ENCODE measurements at places on chromosomes 1 and 21.

- H3K27ac ChIP-seq: no peak overlapping the region
- DNase-seq: no peak
- no peaks in the 10 kb centered on the region for H3K36me3 ChIP-seq
- H3K4me1 ChIP-seq: no peaks in the 10 kb centered on the region
- H3K27me3 ChIP-seq: no peaks in the 10 kb centered on the region
Measured at GRCh38 chr1:214989341-214989740, 93.2 kb upstream of the KCNK2 start.

- H3K36me3 ChIP-seq: peaks cover 80% of the 10 kb centered on the region
- no peak overlapping the region for H3K4me3 ChIP-seq
- DNase-seq: no peak
- H3K27ac ChIP-seq: no peak overlapping the region
Measured at GRCh38 chr1:207346513-207346912, 25.0 kb downstream of the CD55 start.

GRCh38 chr1:234499119-234499942, 20.4 kb upstream of the TARBP1 start:
- peak; percentile 72 for DNase-seq
- peak overlapping the region; percentile 83 for H3K27ac ChIP-seq
- peak overlapping the region; percentile 30 for H3K4me3 ChIP-seq
- peaks cover 2% of the 10 kb centered on the region for H3K36me3 ChIP-seq
- no peaks in the 10 kb centered on the region for H3K27me3 ChIP-seq
- H3K4me1 ChIP-seq: peaks cover 38% of the 10 kb centered on the region

GRCh38 chr1:226363801-226364513, 43.9 kb downstream of the PARP1 start:
- H3K36me3 ChIP-seq: peaks cover 66% of the 10 kb centered on the region
- H3K27ac ChIP-seq: no peak overlapping the region
- no peaks in the 10 kb centered on the region for H3K27me3 ChIP-seq
- no peak for DNase-seq
- H3K4me3 ChIP-seq: no peak overlapping the region
- peaks cover 24% of the 10 kb centered on the region for H3K4me1 ChIP-seq

- H3K4me1 ChIP-seq: peaks cover 27% of the 10 kb centered on the region
- DNase-seq: peak; percentile 74
- H3K27me3 ChIP-seq: no peaks in the 10 kb centered on the region
Measured at GRCh38 chr1:78003882-78004718, 639 bp upstream of the DNAJB4 start.

GRCh38 chr1:59498640-59499039, 201.7 kb downstream of the FGGY start:
- peaks cover 6% of the 10 kb centered on the region for H3K36me3 ChIP-seq
- H3K27ac ChIP-seq: no peak overlapping the region
- no peak for DNase-seq
- peaks cover 4% of the 10 kb centered on the region for H3K4me1 ChIP-seq
- no peak overlapping the region for H3K4me3 ChIP-seq
- no peaks in the 10 kb centered on the region for H3K27me3 ChIP-seq

GRCh38 chr1:74530892-74531291, 18.5 kb upstream of the LRRC53 start:
- no peak overlapping the region for H3K4me3 ChIP-seq
- H3K27ac ChIP-seq: no peak overlapping the region
- H3K36me3 ChIP-seq: no peaks in the 10 kb centered on the region
- no peaks in the 10 kb centered on the region for H3K4me1 ChIP-seq
- DNase-seq: no peak

- H3K4me1 ChIP-seq: no peaks in the 10 kb centered on the region
- no peak overlapping the region for H3K27ac ChIP-seq
- H3K36me3 ChIP-seq: no peaks in the 10 kb centered on the region
- no peak overlapping the region for H3K4me3 ChIP-seq
- no peak for DNase-seq
- H3K27me3 ChIP-seq: no peaks in the 10 kb centered on the region
Measured at GRCh38 chr1:81155131-81155530, 645.6 kb upstream of the ADGRL2 start.

DNA sequence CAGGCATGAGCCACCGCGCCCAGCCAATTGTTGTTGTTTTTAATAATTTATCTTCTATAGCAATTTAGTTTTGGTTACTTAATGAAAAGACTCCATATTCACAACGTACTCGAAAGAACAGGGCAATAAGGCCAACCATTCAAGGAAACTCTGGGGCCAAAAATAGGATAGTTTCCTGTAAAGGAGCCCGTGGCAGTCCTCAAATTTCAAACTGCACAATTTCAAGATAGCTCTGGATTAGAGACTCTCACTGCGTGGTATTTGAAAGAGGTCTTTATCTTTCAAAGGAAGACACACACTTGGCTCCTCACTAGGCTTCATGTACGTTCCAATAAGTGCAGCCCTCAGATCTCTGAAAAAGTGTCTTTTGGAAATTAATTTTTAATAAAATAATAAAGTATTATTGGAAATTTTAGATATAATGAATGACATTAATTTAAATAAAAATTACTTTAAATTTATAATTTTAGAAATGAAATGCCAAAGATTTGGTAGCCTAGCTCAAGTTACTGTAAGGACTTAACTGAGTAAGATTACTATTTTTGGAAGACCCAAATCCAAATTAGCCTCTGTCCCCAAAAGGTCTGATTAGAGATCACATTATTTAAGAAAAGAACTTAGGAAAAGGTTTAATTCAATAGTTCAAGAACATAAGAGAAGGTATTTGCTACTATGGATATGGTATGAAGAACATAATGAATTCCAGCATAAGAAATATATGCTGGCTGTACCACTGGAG, 22.7 kb upstream of the DONSON start:
- peaks cover 16% of the 10 kb centered on the region for H3K36me3 ChIP-seq
- no peaks in the 10 kb centered on the region for H3K4me1 ChIP-seq
- H3K4me3 ChIP-seq: no peak overlapping the region
- H3K27me3 ChIP-seq: no peaks in the 10 kb centered on the region

DNA sequence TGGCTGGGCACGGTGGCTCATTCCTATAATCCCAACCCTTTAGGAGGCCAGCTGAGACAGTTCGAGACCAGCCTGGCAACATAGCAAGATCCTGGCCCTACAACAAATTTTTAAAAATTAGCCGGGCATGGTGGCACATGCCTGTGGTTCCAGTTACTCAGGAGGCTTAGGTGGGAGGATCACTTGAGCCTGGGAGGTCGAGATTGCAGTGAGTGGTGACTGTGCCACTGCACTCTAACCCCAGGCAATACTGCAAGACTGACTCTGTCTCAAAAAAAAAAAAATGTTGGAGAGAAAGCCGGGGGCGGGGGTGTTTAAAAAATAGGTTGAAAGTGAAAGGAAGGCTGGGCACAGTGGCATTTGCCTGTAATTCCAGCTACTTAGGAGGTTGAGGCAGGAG, 16.5 kb downstream of the CLDN19 start:
- no peak for DNase-seq
- H3K36me3 ChIP-seq: peaks cover 12% of the 10 kb centered on the region

GRCh38 chr1:1752636-1753606, 25.3 kb downstream of the NADK start:
- no peaks in the 10 kb centered on the region for H3K27me3 ChIP-seq
- H3K4me3 ChIP-seq: no peak overlapping the region
- no peak overlapping the region for H3K27ac ChIP-seq
- peaks cover 22% of the 10 kb centered on the region for H3K36me3 ChIP-seq
- DNase-seq: no peak

GRCh38 chr1:161932668-161933067, 91.0 kb downstream of the OLFML2B start:
- peaks cover 9% of the 10 kb centered on the region for H3K4me1 ChIP-seq
- peaks cover 29% of the 10 kb centered on the region for H3K36me3 ChIP-seq
- H3K27ac ChIP-seq: no peak overlapping the region
- H3K27me3 ChIP-seq: no peaks in the 10 kb centered on the region
- H3K4me3 ChIP-seq: no peak overlapping the region
- DNase-seq: no peak

GRCh38 chr1:181493166-181493565, 9.8 kb downstream of the CACNA1E start:
- no peak overlapping the region for H3K4me3 ChIP-seq
- peaks cover 61% of the 10 kb centered on the region for H3K27me3 ChIP-seq
- H3K4me1 ChIP-seq: peaks cover 3% of the 10 kb centered on the region
- no peak overlapping the region for H3K27ac ChIP-seq

GRCh38 chr1:241612533-241613477, 27.4 kb downstream of the CHML start:
- H3K27me3 ChIP-seq: no peaks in the 10 kb centered on the region
- peaks cover 35% of the 10 kb centered on the region for H3K4me1 ChIP-seq
- H3K36me3 ChIP-seq: peaks cover 20% of the 10 kb centered on the region
- no peak overlapping the region for H3K4me3 ChIP-seq
- peak overlapping the region; percentile 73 for H3K27ac ChIP-seq

DNA sequence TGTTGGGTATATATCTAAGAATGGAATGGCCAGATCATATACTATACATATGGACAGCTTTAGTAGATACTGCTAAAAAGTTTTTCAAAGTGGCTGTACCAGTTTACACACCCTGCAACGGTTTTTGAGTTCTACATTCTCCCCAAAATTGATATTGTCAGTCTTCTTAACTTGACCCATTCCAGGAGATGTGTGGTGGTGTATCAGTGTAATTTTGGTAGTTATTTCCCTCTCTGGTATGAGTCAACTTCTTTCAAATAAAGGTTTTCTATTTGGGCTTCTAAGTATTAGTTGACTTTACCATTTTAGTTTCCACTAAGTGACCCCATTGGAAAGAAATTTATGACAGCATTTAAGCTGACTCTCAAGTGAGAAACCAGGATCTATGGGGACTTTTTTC, 29.2 kb downstream of the INKA2 start:
- peaks cover 22% of the 10 kb centered on the region for H3K36me3 ChIP-seq
- no peak overlapping the region for H3K4me3 ChIP-seq
- H3K4me1 ChIP-seq: no peaks in the 10 kb centered on the region

- H3K4me1 ChIP-seq: no peaks in the 10 kb centered on the region
- peaks cover 11% of the 10 kb centered on the region for H3K27me3 ChIP-seq
- no peak for DNase-seq
Measured at GRCh38 chr1:5662744-5663126, 329.5 kb downstream of the NPHP4 start.

- DNase-seq: peak; percentile 32
- peaks cover 78% of the 10 kb centered on the region for H3K4me1 ChIP-seq
Measured at GRCh38 chr1:31010086-31010989, 55.2 kb downstream of the PUM1 start.

DNA sequence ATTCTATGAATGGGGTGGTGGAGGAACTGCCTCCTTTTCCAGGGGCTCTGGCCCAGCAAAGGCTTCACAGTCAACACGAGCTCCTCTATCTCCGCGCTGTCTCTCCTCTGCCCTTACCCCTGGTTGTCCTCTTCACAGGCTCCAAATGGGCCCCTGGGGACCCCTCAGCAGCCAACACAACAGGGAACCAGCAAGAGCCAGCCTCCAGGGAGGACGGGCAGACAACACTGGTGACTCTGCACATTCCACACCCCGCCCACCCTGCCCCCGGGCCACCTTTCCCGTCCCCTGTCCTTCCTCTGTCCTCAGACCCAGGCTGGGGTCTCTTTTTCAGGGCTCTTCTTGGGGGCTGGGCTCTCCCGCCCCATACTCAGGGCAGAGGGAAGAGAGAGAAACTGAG, 17.5 kb upstream of the ETV3 start:
- no peak for DNase-seq
- peak overlapping the region; percentile 86 for H3K27ac ChIP-seq
- no peaks in the 10 kb centered on the region for H3K36me3 ChIP-seq
- peaks cover 37% of the 10 kb centered on the region for H3K27me3 ChIP-seq
- peaks cover 41% of the 10 kb centered on the region for H3K4me1 ChIP-seq

- peak overlapping the region; percentile 65 for H3K27ac ChIP-seq
- no peak for DNase-seq
- H3K27me3 ChIP-seq: no peaks in the 10 kb centered on the region
- H3K4me1 ChIP-seq: peaks cover 32% of the 10 kb centered on the region
- no peak overlapping the region for H3K4me3 ChIP-seq
- no peaks in the 10 kb centered on the region for H3K36me3 ChIP-seq
Measured at GRCh38 chr1:234851450-234852438, 241.8 kb upstream of the IRF2BP2 start.

Data from stimulated activated naive B cell treated with anti-CD40 and anti-IgM and Interleukin-4, amounts not matched to agents 10 μg/mL and 1 μg/mL and 100 μg/mL, for 72 hours (primary cell).